Epithelial cell of prostate (primary cell): ENCODE measurements at places on chromosomes 2 and 18.

DNA sequence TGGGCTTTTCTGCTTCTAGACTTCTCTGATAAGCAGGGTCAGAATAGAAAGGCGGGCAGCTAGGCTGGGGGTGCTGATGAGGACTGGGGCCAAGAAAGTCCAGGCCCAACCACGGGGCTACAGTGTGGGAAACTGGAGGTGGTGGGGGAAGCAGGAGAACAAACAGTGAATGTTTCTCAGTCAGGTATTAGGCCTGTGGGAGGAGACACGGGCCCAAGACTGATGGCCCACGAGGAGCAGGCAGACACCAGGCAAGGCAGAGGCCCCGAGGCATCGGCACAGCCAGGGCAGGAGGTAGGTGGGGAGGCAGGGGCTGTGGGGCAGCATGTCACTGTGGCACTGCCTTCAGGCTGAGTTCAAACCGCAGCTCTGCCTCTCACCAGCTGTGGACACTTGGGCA, 40.7 kb downstream of the KCNIP3 start:
- no peak for DNase-seq

DNA sequence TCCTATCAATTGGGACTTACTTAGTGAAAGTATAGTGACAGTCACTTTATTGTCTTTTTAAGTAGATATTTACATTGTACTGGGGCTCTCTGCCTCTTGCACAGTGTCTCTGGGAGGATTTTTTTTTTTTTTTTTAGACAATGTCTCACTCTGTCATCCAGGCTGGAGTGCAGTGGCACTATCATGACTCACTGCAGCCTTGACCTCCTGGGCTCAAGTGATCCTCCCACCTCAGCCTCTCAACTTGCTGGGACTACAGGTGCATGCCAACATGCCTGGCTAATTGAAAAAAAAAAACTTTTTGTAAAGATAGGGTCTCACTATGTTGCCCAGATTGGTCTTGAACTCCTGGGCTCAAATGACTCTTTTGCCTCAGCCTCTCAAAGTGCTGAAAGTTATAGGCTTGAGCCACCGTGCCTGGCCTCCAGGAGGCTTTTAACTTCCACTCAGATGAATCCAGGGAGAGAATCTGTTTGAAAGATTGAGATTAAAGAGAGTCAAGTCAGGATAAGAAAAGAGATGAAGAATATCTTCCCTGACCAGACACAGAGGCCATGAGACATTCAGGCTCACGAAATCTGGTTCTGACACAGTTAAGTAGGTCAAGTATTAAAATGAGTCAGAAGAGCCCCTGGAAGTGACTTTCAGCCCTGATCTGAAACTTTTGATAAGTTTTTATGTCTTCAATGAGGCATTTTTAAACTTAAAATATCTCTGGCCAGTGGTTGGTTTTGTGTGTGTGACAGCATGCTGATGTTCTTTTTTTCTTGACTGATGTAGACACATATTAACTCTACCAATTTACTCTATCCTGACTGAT, 18.3 kb downstream of the ARHGEF33 start:
- DNase-seq = no peak

DNA sequence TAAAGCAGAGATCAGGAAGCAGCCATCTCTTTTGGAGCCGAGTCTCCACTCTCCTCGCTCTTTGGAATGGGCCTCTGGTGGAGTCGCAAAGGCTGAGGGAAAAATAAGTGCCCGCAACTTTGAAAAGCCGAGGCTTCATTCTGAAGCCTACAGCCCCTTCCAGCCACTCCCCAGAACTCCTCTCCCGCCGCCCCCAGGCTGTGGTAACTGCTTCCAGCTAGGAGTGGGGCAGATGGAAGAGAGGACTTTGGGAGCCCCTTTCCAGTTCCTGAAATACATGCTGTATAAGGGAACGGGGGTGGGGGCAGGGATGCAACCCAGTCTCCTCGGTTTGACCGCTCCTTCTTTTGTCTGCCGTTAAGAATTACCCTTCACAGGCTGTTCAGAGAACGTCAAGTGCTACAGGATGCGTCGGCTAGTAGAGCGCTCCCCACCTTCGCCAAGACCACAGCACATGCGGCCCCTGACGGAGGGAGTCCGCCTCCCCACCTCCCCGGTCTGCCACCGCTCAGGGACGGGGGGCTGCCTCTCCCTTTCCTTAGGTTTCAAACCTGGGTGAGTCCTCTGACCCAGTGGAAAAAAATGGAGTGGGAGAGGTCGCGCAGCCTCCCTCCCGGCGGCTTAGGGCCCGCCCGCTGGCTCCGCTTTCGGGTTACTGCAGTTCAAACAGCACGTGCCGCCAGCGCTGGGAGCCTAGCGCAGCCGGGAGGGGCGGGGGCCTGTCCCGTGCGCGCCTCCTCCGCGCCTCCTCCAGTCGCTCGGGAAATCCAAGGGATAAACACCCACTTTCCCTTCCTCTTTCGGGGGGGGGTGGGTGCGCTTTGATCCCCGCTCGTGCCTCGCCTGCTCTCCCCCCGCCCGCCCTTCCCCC, 4.9 kb downstream of the CYP26B1 start:
- no peak for DNase-seq

DNA sequence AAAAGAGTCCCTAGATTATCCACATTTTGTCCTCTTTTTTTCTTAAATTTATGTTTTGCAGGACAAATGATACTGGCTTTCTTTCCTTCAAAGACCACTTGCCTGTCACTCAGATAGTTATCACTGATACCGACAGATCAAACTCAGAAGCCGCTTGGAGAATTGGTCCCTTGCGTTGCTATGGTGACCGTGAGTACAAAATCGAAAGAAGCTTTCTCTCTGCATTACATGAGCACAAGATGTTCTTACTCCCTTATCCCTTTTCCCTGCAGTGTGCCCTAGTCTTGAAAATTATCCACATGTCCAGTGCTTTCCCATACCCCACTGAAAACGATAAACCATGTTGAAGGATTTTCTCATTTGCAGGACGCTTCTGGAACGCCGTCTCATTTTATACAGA, 738.5 kb downstream of the CNTNAP5 start:
- DNase-seq = no peak

- no peak for DNase-seq
Measured at GRCh38 chr2:102434655-102435381, 11.9 kb downstream of the IL18RAP start.

GRCh38 chr2:24822049-24822706, 29.0 kb downstream of the CENPO start:
- DNase-seq = no peak

- DNase-seq = no peak
Measured at GRCh38 chr2:156456616-156457015, 20.4 kb downstream of the GPD2 start.

DNA sequence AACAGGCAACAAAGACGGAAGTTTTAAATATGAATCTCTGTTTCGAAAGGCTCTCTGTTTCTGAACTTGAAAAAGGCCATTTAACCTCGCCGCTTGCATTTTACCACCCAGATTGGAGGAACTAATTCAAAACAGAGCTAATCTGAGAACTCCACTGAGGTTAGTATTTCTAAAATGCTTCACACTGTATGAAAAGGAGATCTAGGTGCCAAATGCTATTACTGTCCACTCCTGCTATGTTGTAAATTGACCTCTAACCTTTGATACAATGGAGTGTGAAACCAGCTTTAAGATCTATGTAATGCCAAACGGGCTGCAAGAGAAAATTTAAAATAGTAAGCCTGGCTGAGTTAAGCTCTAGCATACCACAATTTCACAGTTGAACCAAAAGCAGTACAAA, 364.5 kb downstream of the IRS1 start:
- DNase-seq = no peak

DNA sequence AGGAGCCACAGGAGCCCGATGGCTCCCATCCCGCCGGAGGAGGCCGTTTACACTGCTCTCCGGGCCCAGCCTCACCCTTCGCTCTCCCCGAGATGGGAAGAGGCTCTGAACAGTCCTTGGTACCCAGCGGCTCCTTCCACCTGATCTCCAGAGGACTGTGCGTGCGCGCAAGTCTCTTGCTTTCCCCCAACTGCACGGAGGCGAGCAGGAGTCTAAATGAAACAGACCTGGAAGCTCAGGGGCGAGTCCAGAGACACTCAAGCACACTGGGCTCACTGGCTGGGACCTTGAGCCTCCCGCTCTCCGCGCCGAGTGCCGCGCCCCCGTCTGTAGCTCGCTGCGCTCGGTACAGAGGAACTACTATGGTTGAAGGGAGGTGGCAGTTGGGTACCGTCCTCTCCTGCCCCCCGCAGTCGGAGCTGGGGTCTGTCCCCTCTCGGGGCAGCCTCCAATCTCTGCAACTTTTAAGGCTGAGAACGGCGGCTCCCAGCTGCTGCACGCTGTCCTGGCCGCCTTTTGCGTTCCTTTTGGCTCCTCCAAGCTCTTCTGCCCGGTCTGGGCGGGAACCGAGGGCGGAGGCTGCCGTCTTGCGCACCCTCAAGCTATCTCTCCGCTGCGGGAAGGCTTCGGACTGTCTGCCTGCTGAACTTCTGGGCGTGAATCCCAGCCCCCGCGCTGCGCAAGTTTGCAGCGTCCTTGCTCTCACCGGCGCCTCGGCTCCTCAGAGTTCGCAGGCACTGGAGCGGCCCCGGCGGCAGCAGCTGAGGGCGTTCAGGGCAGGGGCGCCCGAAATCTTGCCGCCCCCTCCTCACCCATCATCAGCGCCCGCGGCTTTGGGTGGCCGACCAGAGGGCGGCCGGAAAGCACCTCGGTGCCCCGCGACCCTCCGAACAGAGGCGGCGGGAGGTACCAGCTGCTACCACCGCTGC, 491 bp downstream of the ALK start:
- no peak for DNase-seq

DNA sequence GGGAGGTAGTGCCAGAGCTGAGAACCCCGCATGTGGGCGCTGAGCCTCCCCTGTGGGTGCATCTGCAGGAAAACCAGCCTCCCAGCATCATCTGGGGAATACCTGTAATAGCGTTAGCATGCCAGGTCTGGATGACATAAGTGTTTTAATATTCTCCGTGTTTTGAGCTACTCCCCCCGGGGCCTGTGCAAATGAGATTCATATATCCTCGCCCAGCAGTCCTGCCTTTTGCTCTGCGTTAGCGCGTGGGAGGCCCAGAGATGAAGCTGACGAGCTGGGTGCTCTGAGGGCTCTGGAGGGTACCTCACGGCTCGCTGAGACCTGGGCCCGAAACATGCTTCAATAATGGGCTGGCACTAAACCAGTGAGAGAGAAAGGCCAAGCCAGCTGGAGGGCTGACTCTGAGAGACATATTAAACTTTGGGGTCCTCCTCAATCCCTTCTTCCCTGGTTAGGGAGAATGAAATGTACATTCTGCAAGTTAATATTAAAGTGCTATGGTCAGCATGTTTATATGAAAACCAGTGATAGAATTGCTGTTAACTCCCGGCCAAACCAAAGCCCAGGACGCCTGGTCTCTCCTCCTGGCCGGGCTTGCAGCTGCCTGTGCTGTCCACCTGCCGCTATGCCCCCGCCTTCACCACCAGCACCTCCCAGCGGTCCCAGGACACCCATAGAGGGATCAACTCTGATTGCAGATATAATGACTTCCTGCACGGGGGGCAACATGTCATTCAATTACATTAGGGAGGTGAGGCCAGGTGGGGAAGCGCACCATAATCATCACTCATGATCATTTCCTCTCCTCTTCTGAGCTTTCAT, 77.0 kb downstream of the EDAR start:
- no peak for DNase-seq

- no peak for DNase-seq
Measured at GRCh38 chr2:142946941-142947340, 69.5 kb downstream of the KYNU start.

GRCh38 chr2:110105183-110105582, 10.4 kb downstream of the MALL start:
- no peak for DNase-seq

DNA sequence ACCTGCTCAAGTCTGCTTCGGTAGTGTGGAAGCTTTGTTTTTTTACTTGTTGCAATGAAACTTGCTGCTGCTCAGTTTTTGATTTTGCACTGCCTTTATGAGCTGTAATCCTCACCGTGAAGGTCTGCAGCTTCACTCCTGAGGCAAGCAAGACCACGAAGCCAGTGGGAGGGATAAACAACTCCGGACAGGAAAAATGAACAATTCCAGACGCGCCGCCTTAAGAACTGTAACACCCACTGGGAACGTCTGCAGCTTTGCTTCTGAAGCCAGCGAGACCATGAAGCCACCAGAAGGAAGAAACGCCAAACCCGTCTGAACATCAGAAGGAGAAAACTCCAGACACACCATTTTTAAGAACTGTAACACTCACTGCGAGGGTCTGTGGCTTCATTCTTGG, 245.7 kb upstream of the REG3G start:
- DNase-seq = no peak

- DNase-seq = no peak
Measured at GRCh38 chr2:220192994-220193753, 565.7 kb downstream of the SLC4A3 start.

GRCh38 chr2:52222128-52222527, 1190.2 kb upstream of the NRXN1 start:
- no peak for DNase-seq

DNA sequence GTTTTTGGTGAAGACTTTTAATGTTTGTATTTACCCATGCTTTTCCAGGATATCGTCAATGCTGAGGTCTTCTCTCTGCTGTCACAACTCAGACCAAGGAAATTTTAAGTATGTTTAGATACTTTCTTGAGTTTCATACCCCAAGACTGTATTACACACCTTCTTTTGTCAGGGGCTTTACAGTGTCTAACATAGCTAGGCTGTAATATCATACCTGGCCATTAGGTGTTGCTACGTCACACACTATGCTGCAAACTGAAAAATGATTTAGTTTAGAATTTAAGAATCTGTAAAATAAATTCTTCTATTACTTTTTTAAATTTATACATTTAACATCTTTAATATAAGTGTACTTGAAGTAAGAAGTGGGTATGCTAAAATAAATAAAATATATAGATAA, 358.4 kb upstream of the NRP2 start:
- DNase-seq = no peak

- DNase-seq = peak; percentile 83
Measured at GRCh38 chr2:46873604-46874068, 42.0 kb downstream of the MCFD2 start.

- no peak for DNase-seq
Measured at GRCh38 chr2:20482725-20483124, 35.9 kb downstream of the RHOB start.

- DNase-seq = no peak
Measured at GRCh38 chr2:159996792-159997546, 65.4 kb downstream of the PLA2R1 start.

- no peak for DNase-seq
Measured at GRCh38 chr18:46247942-46248341, 143.8 kb downstream of the HAUS1 start.

DNA sequence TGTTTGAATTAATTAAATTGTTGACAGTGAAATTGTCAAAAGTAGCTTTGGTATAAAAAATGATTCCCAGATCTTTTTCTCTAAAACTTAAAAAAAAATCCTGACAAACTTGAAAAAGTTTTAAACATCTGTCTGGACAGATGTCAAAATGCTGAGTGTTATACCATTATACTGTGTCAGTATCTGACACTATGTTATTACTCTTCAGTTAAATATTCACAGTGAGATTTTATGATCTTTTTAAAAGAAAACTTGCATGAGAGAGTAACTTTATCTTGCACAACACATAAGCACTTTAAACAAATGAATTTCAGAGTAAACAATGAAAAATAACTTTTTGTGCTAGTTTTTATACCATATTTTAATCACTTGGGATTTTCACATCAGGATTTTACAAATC, 167.4 kb downstream of the MEIS1 start:
- no peak for DNase-seq
